H1 (cell line): ENCODE measurements at places on chromosomes 12 and 14. TPM values are rescaled to one million over a fixed set of nuclear protein-coding genes. Genes with fewer than 3 reads are reported as not detected.

- DNase-seq, result no peak
Measured at GRCh38 chr12:89731614-89732013, 23.0 kb upstream of the ATP2B1 start.

GRCh38 chr12:100329800-100330199 lies 27.1 kb upstream of the SLC17A8 start:
- DNase-seq, result no peak

The RIC8B gene
- 23.6 and 25.3 TPM in 2 replicates for total RNA-seq

The ADAM20 gene
- 0.26 TPM in 1 of 2 replicates, not detected in the other for total RNA-seq

GRCh38 chr12:1289371-1290155 lies 298.5 kb downstream of the ERC1 start:
- DNase-seq, result no peak

The BDKRB2 gene
- total RNA-seq, result 0.13 TPM in 2 replicates
